ENCODE measurements at places on chromosomes 11 and 22. TPM values are rescaled to one million over a fixed set of nuclear protein-coding genes. Genes with fewer than 3 reads are reported as not detected.

MS4A4A gene
- total RNA-seq: 6.9 TPM

DNA sequence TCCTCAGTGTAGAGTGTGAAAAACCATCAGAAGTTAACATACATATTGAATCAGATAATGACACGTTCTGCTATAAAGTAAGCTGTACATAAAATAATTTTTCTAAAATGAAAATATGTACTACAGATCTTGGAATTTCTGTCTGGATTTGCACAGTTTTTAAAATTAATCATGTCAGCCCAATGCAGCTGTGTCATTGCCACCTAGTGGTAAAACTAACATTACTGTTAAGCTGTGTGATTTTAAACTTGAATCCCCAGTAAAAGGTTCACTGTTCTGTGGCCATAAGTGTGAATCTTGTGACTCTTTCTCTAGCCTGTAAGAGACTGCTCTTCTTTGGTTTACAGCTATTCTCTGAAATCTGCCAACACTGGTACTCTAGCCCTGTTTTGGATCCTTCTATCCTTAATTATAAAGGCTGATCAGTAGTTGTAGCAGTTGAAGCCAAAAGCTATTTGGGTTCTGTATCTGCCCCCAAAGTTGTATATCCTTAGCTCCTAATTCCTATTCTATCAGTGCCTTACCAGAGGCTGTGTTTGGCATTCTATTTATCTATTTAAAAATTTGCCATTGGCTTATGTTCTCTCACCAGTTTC lies 4.0 kb downstream of the JRKL start:
- no peak for DNase-seq

DNA sequence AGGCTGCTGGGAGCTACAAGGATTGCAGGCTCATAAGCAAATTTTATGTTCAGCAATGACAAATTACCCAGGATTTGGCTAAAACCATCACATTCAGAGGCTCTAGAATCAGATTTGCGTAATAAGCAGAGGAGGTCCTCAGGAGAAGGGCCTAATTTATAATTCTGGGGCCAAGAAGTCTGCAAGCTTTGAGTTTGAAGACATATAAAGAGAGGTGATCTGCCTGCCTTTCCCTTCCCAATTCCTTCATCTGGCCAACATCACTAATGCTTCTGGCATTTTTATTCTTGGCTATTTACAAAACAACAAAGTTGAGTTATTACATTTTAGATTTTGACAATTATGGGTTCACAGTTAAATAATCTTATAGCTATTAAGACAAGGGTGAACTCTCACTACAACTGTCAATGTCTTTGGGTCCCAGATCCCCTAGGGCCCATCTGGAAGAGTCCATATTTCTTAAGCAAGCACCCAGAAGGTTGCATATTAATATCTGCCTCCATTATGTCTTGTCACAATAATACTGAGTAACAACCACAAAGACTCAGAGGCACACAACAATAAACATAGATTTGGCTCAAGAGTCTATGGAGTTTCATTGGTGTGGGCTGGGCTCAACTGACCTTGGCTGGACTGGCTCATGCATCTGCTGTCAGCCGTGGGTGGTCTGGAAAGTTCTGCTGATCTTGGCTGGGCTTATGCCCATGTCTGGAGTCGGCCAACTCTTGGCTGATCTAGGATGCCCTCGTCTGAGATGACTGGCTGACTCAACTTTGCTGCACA lies 67.2 kb upstream of the CD82 start:
- no peak for DNase-seq

GRCh38 chr11:105734426-105734825 lies 124.6 kb downstream of the GRIA4 start:
- no peak for DNase-seq

TREH gene
- not detected for total RNA-seq

GRCh38 chr11:7436146-7436545 lies 49.2 kb upstream of the OLFML1 start:
- DNase-seq: no peak

DNA sequence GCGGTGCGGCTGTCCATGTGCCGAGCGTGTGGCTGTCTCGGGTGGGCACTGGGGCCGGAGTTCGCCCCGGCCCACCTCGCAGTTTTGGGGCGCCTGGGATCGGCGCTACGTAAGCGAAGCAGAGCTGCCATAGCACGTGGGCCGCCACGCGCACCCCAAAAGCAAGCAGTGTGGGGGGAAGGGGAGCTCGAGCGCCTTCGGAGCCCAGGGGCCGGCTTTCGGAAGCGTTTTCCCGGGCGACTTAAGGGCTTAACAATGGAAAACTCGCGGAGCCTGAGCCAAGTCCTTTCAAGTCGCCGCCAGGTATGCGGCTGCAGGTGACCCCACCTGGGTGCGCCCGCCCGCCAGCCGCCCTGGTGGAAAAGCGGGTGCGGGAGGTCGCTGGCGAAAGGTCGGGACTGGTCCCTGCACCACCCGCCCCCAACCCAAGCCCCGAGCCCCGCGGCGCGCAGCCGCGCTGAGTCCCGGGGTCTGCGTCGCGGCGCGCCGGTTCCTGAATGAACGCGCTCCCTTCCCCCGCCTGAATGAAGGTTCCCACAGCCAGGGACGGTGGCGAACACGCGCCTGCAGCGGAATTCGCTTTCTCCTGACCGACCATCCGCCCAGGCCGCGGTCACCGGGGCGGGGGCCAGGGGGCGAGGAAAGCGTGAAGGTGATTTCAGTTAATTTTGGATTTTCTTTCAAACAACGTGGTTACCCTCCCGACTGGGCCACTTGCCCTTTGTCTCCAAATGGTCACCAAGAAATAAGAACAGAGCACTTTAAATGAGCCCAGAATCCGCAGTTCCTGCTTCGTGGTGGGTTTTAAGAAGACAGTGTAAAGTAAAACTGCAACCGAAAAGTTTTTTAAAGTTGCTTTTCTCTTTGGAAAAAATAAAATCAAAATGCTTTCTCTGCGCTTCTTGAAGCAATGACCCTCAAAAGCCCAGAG lies 2.8 kb upstream of the CCND1 start:
- DNase-seq: no peak

DNA sequence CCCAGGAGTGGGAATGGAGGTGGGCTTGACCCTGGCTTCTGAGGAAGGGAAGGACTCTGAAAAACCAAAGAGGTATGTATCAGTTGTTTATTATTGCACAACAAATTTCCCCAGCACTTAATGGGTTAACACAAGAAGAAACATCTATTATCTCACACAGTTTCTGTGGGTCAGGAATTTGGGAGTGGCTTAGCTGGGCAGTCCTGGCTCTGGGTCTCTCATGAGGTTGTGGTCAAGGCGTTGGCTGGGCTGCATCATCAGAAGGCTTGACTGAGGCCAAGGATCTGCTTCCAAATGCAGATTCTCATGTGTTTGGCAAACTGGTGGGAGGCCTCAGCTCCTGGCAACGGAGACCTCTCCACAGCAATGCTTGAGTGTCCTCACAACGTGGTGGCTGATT lies 17.5 kb upstream of the SMIM38 start:
- DNase-seq: no peak

- no peak for DNase-seq
Measured at GRCh38 chr11:59429924-59430516, 3.8 kb upstream of the OR5A2 start.

GRCh38 chr22:50173311-50173982 lies 2.9 kb downstream of the PANX2 start:
- no peak for DNase-seq

CARD18 gene
- total RNA-seq: not detected

IFITM10 gene
- total RNA-seq: 3.6 TPM

DNA sequence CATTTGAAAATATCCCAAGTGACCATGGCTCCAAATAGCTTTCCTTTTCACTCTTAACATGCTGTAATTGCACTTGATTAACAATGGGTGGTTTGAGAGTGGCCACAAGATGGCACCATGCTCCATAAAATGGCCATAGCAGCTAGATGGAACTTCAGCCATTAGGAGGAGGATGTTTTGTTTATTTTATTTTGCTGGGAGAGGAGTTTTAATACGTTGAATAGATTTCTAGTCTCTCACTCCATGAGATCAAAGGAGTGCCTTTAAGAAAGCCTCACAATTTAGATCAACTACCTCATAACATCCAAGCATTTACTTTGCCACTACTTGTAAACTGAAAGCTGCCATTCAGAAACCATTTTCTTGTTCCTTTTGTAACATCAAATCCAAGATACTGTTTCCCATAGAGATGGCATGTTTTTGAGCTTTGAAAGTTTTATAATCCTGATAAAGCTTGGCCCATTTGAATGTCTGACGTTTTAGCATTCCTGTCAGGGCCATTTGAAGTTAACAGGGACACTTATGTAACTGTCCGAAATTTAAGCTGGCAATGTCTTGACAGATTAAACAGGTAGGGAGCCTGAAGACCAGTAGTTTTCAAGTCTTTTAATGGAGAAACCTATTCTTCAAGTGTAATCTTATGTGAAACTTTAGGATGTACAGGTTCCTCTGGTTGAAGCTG lies 4.7 kb downstream of the FEN1 start:
- DNase-seq: peak; percentile 59

- DNase-seq: no peak
Measured at GRCh38 chr22:17164392-17165024, 5.4 kb upstream of the HDHD5 start.

DNA sequence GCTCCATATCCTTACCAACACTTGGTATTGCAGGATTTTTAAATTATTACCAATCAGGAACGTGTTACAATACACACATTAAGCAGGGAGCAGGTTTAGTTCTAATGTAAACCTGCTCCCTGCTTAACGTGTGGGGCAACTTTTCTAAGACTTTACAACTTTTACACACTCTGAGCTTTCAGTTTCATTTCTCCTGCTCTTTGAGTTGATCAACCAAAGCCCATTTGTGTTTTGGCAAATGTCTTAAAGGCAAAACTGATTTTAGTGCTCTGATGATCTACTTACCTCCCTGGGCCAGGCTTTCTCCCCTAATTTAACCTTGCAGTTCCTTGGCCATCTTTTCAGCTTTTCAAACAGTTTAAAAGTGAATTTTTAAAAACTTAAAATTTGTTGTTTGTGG lies 70.9 kb downstream of the ZBTB44 start:
- no peak for DNase-seq

OR51B5 gene
- not detected for total RNA-seq

DNA sequence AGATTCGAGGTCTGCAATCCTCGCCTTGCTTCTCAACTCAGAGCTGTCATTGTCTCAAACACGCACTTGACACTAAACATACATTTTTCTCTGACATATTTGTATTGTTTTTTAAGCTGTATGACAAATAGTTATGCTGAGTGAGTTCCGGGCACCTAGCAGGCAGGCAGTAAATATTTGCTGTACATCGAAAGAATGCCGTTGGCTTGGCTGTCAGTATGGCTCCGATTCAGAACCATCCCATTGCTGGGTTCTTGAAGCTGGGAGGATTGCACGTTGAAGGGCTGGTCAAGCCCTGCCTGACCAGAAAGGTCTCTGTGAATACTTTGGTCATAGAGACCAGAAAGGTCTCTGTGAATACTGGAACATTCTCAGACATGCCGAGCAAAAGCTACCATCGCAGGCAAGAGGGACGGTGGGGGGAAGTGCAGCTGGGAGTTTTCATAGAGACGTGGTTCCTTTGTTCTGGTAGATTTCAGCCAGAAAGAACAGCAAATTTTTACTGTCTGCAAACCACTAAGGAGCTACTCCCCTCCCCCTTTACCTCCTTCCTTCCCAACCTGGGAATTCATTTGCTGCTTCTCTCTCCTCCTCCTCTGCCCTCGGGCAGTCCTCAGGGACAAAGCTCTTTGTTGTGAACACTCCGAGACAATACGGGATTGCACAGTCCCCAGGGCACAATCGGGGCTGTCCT lies 202.2 kb upstream of the SORL1-AS1 start:
- no peak for DNase-seq
